Left lung (tissue), 14 donors: ENCODE measurements at places on chromosomes 5 and 9. TPM values are rescaled to one million over a fixed set of nuclear protein-coding genes. Genes with fewer than 3 reads are reported as not detected.

CLINT1 gene
- 68.0 TPM for total RNA-seq

SLC6A3 gene
- total RNA-seq: 0.10 TPM

ATP10B gene
- total RNA-seq: 0.39 TPM

HNRNPAB gene
- 126 TPM for total RNA-seq

BTNL3 gene
- not detected for total RNA-seq

ADRA1B gene
- total RNA-seq: 1.5 TPM

RLN1 gene
- total RNA-seq: 0.42 TPM
